Activated CD8-positive, alpha-beta T cell treated with anti-CD3 and anti-CD28 coated beads for 36 hours (primary cell): ENCODE measurements at places on chromosomes 5 and 9. TPM values are rescaled to one million over a fixed set of nuclear protein-coding genes. Genes with fewer than 3 reads are reported as not detected.
A peak's percentile ranks its signal among the peaks of the same experiment; 100 is the strongest.

DNA sequence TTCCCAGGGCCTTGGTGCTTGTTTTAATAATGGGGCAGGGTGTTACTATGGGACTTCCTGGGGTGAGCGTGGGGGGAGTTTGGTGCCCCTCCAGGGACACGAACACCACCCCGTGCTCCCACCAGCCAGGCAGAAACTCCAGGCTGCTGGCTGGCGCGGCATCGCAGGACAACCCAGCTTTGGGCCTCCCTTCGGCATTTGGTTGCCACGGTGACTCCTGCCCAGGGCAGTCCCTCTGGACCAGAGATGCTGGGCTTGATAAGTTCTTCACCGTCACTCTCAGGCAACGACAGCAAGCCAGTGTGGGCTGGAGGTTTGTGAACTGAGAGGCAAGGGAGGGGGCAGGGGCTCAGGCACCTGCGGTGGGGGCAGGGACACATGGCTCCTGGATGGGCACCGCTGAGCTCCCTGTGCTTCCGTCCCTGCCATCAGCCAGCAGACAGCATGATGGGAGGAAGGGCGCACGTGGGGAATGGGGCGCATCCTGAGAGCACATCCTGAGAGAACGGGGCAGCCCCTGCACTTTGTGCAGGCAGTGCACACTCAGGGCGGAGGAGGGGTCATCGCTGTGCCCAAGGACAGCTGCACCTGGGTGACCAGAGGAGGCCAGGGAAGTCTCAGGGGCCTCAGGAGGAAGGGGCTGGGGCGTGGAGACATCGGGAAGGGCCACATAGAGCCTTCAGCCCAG lies 116.4 kb downstream of the RXRA start:
- peak; percentile 55 for DNase-seq
- H3K27me3 ChIP-seq: peaks cover 17% of the 10 kb centered on the region
- H3K36me3 ChIP-seq: no peaks in the 10 kb centered on the region
- no peak overlapping the region for H3K27ac ChIP-seq

DNA sequence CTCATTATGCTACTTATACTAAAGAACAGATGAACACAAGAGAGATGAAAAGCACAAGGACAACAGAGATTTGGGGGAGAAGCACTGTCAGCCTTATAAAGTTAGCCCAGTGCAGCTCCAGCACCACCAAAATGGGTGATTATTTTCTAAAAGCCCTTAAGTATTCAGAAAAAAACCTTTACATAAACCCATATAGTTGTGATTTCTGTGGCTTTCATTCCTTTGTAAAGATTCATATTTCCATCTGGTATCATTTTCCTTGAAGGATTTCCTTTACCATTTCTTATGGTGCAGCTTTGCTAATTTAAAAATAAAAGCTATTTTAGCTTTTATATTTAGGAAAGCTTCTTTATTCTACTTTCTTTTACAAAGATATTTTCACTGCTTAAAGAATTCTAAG lies 311.0 kb downstream of the TMEM167A start:
- H3K36me3 ChIP-seq: no peaks in the 10 kb centered on the region
- H3K4me3 ChIP-seq: no peak overlapping the region
- no peak for DNase-seq
- no peaks in the 10 kb centered on the region for H3K4me1 ChIP-seq

DNA sequence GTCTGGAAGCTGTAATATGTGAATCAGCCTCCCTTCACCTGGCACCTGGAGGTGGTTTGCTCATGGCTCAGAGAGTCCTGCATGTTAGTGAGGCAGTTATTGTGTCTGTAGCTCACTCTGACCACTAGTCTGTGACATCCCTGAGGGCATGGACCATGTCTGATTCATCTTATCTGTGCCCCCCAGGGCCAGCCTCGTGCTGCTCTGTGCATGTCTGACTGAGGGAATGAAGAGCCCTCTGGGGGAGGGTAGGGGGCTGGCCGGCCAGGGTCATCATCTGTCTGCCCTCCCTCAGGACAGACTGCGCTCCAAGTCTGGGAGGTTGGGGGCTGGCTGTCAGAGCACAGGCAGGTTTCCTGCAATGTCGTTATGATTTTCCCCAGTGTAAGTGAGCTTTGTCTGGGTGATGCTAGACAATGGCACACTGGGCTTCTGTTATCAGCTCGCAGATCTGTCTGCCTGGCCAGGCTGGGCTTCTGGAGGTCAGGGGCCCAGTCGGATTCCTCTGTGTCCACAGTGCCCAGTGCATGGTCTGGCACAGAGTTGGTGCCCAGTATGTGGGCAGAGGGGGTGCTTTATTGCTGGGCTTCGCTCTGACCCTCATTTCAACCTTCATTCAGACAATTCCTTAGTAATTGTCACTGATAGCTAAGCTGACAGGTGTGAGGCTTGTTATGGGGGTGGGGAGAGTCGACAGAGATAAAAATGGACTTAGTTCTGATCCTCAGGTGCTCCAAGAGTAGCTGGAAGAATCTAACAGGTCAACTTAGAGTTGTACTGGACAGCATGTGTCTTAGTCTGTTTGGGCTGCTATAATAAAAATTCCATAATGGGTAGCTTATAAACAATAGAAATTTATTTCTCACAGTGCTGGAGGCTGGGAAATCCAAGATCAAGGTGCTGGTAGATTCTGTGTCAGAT lies 85.7 kb upstream of the SHB start:
- H3K36me3 ChIP-seq: no peaks in the 10 kb centered on the region
- H3K4me1 ChIP-seq: no peaks in the 10 kb centered on the region
- no peak overlapping the region for H3K4me3 ChIP-seq
- H3K27me3 ChIP-seq: peaks cover 3% of the 10 kb centered on the region

- DNase-seq: peak; percentile 31
- no peak overlapping the region for H3K27ac ChIP-seq
These were observed 116.5 kb downstream of the GDNF start for GRCh38 chr5:37723162-37723961.

- H3K27me3 ChIP-seq: no peaks in the 10 kb centered on the region
- no peak overlapping the region for H3K4me3 ChIP-seq
- no peak overlapping the region for H3K27ac ChIP-seq
- DNase-seq: no peak
- H3K4me1 ChIP-seq: no peaks in the 10 kb centered on the region
- H3K36me3 ChIP-seq: no peaks in the 10 kb centered on the region
These were observed 477.9 kb downstream of the ACTL7B start for GRCh38 chr9:108377881-108378280.

DNA sequence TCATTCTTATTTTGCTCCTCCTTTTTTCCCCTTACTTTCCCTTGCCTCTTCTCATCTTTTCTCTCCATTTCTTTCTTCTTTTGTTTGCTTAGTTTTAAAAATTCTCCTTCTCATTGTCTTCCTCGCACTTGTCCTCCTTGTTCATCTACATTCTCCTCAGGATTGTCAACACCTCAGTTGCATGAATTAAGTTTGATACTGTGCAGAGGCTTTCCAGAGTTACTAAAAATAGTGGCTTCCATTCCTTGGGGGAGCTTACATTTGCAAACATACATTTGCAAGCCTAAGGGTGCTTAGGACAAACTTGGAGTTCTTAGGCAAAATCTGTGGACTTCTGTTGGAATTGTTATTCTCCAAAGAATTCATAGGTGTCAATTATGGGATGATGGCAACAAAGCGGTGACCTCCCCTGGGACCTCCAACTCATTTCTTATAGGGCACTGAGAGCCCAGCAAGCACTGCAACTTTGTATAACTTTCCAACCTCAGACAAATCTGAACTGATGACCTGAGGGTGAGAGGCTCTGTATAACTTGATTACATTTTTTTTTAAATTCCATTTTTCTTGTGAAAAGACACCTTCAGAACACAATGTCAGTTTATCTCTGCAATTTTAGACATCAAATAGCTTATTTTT lies 371.4 kb downstream of the TMEM38B start:
- DNase-seq: no peak
- H3K36me3 ChIP-seq: no peaks in the 10 kb centered on the region
- no peak overlapping the region for H3K4me3 ChIP-seq

- DNase-seq: no peak
- H3K36me3 ChIP-seq: no peaks in the 10 kb centered on the region
- H3K4me1 ChIP-seq: peaks cover 5% of the 10 kb centered on the region
- no peak overlapping the region for H3K4me3 ChIP-seq
- no peak overlapping the region for H3K27ac ChIP-seq
These were observed 19.6 kb upstream of the ZCCHC7 start for GRCh38 chr9:37100741-37101140.

DNA sequence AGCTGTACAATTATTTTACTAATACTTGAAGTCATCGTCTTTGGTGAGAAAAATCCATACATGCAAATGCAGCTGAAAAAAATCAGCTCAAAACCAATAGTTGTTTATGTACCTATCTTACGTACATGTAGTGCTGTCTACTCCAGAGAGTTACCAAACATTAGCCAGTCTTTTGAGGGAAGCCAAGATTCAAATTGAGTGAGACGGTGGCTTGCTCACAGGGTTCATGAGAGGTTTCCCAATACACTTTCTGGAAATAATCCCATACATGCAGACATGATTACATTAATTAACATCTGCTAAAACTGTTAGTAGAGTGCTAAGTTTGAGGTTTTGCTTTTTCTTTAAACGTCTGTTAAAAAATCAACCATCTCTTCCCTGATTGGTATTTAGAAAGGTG lies 2.3 kb downstream of the C9orf72 start:
- peaks cover 8% of the 10 kb centered on the region for H3K36me3 ChIP-seq
- no peak overlapping the region for H3K4me3 ChIP-seq
- DNase-seq: no peak
- no peaks in the 10 kb centered on the region for H3K27me3 ChIP-seq
- no peak overlapping the region for H3K27ac ChIP-seq
- peaks cover 34% of the 10 kb centered on the region for H3K4me1 ChIP-seq

- no peaks in the 10 kb centered on the region for H3K27me3 ChIP-seq
- H3K4me1 ChIP-seq: peaks cover 80% of the 10 kb centered on the region
- H3K27ac ChIP-seq: peak overlapping the region; percentile 91
- DNase-seq: peak; percentile 63
These were observed 32.6 kb downstream of the FNBP1 start for GRCh38 chr9:130010151-130010988.

- no peaks in the 10 kb centered on the region for H3K36me3 ChIP-seq
- no peak for DNase-seq
- no peaks in the 10 kb centered on the region for H3K27me3 ChIP-seq
These were observed 761.4 kb upstream of the TYRP1 start for GRCh38 chr9:11931751-11932150.

- H3K27ac ChIP-seq: no peak overlapping the region
- peaks cover 3% of the 10 kb centered on the region for H3K4me1 ChIP-seq
- no peaks in the 10 kb centered on the region for H3K36me3 ChIP-seq
- DNase-seq: no peak
These were observed 25.7 kb upstream of the OBP2B start for GRCh38 chr9:133234577-133235322.

DNA sequence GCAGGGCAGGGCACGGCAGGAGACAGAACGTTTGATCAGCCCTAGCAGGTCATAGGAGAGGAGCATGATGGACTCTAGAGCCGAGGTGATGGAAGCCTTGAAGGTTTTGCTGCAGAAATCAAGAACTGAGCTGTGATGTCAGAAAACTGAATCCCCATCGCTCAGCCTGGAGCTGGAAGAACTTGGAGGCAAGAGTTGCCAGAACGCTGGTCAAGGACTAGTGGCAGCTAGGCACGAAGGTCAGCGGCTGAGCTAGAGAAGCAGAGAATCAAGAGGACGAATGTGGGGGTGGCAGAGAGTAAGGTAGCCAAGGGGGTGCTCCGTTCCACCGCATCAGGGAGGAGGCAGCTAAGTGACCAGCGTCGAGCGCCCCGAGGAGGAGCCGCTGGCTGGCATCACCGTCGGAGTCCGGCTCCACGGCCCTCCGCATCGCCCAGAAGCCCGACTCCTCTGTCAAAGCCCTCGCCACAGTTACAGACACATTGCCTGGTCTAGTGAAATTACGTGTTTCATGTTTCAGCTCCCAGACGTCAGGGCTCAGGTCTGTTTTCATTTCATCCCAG lies 1.2 kb upstream of the GALNT10 start:
- peaks cover 28% of the 10 kb centered on the region for H3K4me1 ChIP-seq
- H3K36me3 ChIP-seq: no peaks in the 10 kb centered on the region
- peak overlapping the region; percentile 75 for H3K4me3 ChIP-seq
- peaks cover 7% of the 10 kb centered on the region for H3K27me3 ChIP-seq

DNA sequence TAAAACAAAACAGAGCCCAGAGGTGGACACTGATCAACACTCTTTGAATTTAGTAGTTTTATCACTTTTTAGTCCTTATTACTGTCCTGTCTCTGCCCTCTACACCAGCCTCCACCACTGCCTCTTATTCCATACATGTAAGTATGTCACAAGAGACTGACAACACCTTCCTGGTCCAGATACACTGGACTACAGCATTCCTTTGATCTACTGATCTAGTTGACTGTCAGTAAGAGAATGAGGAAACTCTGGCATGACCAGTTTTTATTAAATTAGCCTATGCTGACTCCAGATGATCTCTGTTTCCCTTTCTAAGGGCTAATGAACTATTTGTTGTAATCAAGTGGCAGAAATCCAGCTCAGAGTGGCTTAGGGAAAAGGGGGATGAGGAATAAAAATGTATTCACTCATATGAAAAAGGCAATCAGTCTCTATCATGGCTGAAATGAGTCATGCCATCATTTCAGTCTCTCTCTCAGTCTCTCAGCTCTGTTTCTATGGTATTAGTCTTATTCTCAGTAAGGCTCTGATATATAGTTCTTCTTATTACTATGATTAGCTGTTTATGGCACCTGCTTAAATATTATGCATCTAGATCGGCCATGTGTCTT lies 5.5 kb downstream of the ARHGEF37 start:
- no peak overlapping the region for H3K27ac ChIP-seq
- H3K4me3 ChIP-seq: no peak overlapping the region
- peaks cover 6% of the 10 kb centered on the region for H3K27me3 ChIP-seq
- H3K36me3 ChIP-seq: no peaks in the 10 kb centered on the region

GRCh38 chr9:105320568-105320967 lies 76.1 kb downstream of the SLC44A1 start:
- H3K36me3 ChIP-seq: no peaks in the 10 kb centered on the region
- no peaks in the 10 kb centered on the region for H3K27me3 ChIP-seq
- H3K27ac ChIP-seq: no peak overlapping the region
- no peak overlapping the region for H3K4me3 ChIP-seq
- DNase-seq: no peak
- H3K4me1 ChIP-seq: no peaks in the 10 kb centered on the region

DNA sequence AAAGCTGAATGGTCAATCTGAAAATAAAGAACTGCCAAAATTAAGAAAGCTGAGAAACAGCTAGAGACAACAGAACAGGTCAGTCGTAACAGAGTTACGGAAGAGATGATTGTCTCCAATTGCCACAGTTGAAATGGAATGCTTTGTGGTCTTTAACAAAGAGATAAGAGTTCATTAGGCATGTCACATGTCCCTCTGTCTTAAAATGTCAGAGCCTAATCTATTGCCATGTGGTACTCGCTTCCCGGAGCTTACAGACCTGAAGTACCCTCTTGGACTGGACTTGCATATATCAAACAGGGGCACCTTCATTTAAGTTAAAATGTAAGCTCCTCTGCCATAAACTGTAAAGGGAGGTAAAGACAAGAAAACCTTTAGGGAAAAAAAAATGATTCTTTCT lies 19.7 kb downstream of the TTC39B start:
- no peak overlapping the region for H3K4me3 ChIP-seq
- no peak overlapping the region for H3K27ac ChIP-seq
- H3K27me3 ChIP-seq: no peaks in the 10 kb centered on the region
- H3K36me3 ChIP-seq: peaks cover 13% of the 10 kb centered on the region
- peaks cover 43% of the 10 kb centered on the region for H3K4me1 ChIP-seq

The CDH10 gene
- not detected for total RNA-seq

The SHLD3 gene
- total RNA-seq: 5.2 TPM

The PLEKHG4B gene
- total RNA-seq: not detected
